H9 (cell line): ENCODE measurements at places on chromosomes 2 and 18.

- DNase-seq: no peak
These were observed 352.6 kb downstream of the SS18 start for GRCh38 chr18:25737710-25738311.

DNA sequence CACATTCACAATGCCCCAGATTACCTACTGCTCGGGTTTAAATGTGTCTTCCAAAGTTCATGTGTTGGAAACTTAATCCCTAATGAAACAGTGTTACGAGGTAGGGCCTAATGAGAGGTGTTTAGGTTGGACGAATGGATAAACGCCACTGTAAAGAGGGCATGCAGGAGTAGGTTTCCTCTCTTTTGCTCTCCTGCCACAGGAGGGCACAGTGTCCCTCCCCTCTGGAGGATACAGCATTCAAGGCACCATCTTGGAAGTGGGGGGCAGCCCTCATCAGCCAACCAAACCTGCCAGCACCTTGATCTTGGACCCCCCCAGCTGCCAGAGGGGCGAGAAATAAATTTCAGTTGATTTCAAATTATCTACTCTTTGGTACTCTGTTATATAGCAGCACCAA, 103.5 kb downstream of the TSHZ1 start:
- DNase-seq: no peak

DNA sequence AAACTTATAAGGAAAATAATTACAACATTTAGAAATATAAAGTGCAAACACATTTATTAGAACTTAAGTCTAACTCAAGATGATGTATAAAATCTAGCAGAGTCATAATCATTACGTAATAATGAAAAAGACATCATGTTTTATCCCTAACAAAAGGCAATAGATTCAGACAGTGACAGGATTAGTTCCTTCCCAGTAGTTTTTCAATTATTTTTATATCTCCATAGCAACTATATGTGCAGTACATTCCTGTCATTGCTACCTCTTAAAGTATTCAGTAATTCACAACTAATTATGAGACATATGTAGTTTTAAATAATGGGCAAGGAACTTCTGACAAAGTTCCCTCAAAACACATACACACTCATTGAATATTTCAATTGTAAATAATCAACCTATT, 687.9 kb downstream of the CCDC85A start:
- no peak for DNase-seq

- DNase-seq: no peak
These were observed 27.2 kb downstream of the LHCGR start for GRCh38 chr2:48728295-48728694.

DNA sequence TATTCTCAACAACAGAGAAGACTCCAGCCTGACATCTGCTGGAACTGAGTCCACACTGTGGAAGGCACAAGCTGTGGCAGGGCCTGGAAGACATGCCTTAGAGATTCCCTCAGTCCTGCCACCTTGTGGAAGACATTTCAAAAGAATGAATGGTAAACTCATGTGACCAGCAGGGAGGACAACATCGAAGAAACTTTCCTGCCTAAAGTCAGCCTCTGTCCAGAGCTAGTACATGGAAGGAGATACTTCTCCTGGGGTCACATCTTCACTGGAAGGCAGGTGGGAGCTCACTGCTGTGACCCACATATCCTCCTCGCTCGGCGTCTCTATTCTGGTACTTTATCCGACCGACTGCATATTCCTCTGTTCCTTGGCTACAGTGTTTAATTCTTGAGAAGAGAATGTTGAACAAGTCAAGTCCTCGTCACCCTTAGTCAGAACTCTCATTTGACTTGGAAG, 59.5 kb downstream of the PUM2 start:
- peak; percentile 83 for DNase-seq
